ENCODE measurements at places on chromosomes 3 and 15. TPM values are rescaled to one million over a fixed set of nuclear protein-coding genes. Genes with fewer than 3 reads are reported as not detected.

DNA sequence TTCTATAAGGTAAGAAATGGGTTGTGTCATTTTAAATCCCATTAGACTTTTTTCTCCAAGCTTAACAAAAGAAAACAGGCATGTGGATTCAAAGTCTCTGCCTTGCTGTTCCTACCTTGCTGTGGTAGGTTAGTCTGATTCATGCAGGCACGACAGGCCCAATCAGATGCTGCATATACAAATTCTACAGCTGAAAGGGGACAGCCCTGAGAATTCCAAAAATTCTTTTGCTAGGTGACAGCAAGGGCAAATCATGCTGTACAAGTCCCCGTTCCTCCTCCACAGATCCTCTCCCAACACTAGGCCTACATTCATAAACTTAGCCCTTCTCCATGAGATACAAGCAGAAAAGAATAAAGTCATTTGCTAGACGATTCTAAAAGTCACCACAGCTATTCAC, 161.2 kb upstream of the THBS1 start:
- DNase-seq: no peak

- no peak for DNase-seq
Measured at GRCh38 chr3:150737874-150738679, 24.9 kb downstream of the SIAH2 start.

The MUSTN1 gene
- total RNA-seq: 17.8 TPM

The GRAMD2A gene
- total RNA-seq: not detected

The GOLGA8Q gene
- 1.4 TPM for total RNA-seq

GRCh38 chr3:9339761-9340471, 22.9 kb upstream of the THUMPD3 start:
- no peak for DNase-seq

DNA sequence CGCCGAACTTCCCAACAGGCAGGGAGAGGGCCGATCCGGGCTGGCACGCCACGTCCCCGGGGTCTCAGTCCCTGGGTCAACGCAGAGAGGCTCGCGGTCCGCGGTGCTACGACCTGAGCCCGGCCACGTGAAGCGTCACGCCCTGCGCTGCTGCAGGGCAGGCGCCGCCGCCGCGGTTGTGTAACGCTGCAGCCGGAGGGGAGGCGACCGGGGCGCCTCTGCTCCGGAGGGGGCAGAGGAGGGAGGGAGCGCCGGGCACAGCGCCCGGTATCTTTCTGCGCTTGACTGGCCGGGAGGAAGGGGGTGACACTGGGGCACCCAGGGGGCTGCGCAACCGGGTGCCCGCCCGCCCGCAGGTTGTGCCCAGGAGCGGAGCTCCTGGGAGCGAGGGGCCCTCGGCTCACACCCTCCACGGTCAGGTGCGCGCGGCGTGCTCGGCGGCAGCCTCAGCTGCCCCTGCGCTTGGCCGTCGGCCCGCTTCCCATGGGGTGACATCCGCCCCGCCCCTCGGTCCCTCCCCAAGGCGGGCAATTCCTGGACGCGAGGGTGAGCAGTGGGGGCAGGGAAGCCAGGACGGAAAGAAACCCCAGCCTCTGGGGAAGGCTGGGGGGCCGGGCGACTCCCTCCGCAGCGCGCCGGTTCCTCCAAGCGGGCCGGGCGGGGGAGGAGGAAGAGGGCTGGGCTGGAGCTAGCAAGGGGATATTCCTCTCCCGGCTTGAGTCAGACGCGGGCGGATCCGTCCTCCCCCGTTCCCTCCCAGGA, 852 bp upstream of the BHLHE40 start:
- DNase-seq: peak; percentile 97

DNA sequence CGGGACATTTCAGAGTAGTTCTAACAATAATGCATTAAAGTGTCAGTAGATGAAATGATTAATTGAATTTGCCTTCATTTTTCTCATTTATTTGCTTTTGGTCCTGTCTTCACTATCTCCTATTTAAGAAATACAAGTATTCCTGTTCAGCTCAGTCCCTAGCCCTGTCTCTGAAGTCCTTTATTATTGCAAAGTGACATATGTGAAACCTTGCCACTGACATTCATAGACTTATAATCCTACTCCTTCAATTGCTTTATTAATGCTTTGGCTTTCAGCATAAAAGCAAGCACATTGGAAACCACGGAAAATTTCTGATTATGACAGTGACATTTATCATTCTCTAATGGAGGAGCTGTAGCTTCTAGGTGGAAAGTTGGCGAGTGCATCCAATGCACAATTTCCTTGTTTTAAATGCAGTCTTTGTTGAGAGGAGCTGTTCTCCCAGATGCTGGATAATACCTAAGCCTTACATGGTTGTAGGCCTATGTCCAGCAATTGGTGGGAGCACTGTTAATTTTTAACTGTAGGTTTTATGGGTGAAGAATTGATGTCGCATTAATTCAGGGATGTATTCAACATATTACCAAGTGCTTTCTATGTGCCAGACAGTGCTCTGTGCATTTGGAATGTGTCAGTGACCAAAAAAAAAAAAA, 337.8 kb downstream of the FEZF2 start:
- DNase-seq: no peak

The LARP6 gene
- 47.6 TPM for total RNA-seq

DNA sequence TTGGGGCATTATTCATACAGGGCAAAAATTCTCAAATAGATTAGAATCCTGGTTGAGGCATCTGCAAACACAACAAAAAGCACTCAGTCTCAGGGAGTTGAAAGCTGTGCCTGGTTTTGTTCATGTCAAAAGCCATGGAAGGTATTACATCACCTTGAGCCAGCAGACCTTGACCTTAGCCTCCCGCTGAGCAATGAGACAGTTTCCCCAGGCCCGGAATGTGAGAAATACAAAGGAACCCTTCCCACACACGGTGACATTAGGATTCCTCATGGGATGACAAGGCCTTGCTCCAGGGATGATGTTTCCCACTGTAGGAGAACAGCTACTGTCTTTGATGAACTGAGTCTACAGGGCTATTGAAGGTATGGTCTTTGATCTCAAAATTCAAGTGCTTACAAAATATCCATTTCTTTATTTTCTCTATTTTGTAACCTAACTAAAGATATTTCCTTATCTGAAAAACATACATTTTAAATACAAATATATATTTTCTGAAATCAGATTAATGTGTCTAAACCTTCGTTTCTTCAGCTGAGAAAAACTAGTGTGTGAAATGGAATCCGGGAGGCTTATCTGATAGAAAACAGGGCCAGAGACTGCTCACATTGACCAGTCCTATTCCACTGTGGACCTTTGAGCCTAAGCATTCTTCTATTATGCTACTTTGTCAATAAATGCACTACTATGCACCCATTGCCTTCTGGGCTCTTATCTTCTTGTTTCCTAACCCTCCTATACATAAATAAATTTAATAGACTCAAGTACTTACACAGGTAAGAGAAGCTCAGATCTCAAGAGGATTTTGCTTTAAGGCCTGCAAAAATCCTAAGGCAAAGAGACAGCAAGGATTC, 298.2 kb downstream of the KBTBD8 start:
- no peak for DNase-seq

GRCh38 chr15:101171954-101172353, 79.9 kb downstream of the CHSY1 start:
- DNase-seq: no peak

The HMG20A gene
- total RNA-seq: 28.8 TPM

DNA sequence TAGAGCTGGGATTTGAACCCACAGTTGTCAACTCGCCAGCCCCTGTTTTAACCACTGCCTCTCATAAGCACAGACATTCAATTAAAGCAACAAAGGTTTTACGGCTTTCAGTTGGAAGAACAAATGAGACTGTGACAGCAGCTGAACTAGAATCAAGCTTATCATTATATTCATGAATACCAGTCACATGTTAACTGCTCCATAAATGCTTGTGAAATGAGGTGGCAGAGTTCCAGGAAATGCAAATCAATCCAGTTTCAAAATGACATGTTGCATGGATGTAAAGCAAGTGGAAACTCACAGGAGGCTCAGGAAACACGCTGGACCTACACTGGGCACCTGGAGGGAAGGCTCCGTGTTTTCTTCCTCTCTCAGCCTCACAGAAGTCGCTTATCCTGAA, 3.9 kb downstream of the GP5 start:
- DNase-seq: no peak

GRCh38 chr15:97984157-97984556, 23.7 kb downstream of the ARRDC4 start:
- no peak for DNase-seq

- no peak for DNase-seq
Measured at GRCh38 chr3:11379824-11380701, 107.9 kb downstream of the ATG7 start.

All from Right ventricle myocardium superior (tissue), 1 donor.